Activated CD4-positive, alpha-beta T cell treated with anti-CD3 and anti-CD28 coated beads for 24 hours (primary cell): ENCODE measurements at places on chromosomes 1 and 21.

DNA sequence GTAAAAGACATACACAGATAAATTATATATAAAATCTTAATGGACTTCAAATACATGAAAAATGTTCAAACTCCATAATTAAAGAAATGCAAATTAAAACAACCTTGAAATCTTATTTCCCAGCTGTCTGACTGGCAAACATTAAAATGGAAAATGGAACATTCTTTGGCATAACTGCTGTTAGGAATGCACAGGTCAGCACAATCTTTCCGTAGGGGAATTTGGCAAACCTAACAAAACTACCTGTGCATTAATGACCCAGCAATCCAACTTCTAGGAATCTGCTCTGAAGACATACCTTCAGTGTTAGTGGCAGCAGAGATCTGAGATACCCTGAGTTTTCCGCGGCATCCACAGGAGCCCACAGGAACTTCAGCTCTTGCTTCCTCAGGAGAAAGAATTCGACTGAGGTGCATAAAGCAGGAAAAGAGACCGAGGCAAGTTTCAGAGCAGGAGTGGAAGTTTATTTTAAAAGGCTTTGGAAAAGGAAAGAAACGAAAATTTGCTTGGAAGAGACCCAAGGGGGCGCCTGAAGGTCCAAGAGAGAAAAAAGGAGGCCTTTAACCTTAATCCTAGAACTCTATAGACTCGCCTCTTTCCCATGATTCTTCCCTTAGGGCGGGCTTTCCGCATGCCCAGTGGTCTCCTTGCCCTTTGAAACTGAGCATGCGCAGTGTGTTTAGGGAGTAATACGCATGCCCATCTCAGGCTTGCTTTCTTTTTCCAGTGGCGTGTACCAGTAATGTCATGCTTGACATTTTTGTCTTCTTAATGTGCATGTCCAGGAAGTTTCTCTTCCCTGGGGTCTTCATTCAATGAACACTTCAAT lies 24.8 kb downstream of the LYPD8 start:
- no peak for DNase-seq

DNA sequence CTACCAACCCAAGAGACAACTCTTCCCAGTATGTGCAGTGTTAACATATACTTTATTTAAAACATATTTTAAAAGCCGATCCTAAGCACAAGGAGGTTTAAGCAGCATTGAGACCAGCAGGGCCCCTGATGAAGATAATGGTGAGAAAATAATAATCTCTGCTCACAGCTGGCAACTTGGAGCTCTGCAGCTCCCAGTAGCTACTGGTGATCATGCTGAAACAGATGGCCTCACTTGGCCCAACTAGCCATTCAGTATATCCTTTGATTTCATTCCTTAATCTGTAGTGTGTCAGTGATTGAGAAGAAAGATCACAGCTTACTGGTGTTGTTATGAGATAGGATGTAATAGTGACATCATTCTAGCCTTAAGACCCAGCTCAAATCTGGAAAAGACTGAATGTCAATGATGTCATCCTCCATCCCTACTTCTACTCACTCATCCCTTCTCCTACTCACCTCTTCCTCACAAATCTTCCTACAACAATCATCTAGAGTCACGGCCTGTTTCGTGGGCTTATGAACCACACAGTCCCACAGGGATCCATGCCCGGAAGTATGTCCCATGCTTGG lies 817.9 kb downstream of the PLA2G4A start:
- no peak for DNase-seq

DNA sequence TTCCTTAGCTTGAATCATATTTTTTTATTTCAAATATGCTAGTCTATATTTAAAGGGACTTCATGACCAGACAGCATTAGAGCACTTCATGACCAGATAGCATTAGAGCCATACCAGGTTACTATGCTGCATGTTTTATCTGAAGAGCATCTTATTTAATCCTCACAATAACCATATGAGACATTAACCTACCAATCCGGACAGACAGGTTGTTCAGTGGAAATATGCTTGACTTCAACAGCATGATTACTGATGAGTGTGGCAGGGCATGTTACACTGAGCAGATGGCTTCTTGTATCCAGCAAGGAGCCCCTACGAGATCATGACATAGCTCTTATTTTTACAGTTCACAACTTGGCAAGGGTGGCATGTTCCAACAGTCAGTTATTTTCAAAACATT lies 85.0 kb upstream of the KCTD3 start:
- DNase-seq = no peak

- DNase-seq = no peak
Observed at GRCh38 chr1:64479874-64480273, 9.9 kb downstream of the CACHD1 start.

DNA sequence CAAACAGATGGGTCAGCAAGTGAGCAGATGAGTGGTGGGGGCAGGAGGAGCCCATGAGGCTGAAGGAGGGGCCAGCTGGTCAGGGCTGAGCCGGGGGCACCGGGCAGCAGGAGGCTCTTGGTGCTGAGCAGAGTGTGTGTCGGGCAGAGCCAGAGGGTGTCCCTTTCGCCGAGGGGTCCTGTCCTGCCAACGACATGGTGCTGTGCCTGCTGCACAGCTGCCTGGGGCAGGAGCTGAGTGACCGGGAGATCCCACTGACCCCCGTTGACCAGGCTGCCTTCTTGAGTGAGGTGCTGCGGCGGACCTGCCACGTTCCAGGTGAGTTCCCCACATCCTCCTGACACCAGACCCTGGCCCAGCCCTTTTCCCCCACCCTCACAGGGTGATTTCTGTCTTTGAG lies 27.5 kb downstream of the HYI start:
- no peak for DNase-seq

- no peak for DNase-seq
Observed at GRCh38 chr1:47405697-47406096, 10.4 kb upstream of the FOXE3 start.

DNA sequence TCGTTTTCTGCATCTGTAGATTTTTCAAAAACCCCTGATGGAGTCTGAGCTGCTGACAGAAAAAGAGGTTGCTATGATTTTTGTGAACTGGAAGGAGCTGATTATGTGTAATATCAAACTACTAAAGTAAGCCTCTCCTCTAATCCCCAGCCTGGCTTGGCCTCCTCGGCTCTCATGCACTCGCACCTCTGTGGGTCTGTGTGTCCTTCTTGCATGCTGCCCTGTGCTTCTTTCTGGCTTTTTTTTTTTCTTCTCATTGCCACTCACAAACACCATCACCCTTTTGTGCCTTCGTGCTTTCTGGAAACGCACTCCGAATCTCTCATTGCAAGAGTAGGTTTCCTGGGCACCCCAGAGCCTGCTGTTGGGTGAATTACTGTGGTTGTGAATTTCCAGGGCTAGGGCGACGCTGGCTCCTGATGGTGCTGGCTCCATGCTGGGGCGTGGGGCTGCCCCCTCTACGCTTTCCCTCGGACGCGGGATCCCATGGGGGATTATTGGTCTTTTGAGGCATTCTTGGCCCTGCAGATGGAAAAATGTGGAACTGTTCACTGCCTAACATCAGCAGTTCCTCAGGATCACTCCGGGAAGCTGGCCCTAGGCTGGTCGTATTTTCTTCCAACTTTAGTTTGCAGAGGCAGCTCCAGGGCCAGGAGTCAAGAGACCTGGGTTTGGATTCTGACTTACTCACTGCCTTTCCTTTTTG lies 56.8 kb downstream of the ATP5PO start:
- no peak for DNase-seq

DNA sequence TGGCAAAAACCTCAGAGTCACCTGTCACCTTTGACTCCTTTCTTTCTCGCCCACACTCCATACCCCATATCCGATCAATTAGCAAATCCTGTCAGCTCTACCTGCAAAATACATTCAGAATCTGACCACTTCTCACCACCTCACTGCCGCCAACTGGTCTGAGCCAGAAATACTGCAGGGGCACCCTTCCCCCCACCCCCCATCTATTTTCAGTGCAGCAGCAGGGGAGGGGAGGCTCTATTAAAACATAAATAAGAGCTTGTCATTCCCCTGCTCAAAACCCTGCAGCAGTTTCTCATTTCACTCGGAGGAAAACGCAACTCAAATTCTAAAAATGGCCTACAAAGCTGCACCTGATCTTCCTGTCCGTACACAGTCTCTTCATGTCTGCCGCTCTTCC lies 3.9 kb downstream of the PKLR start:
- DNase-seq = no peak

GRCh38 chr21:43676391-43676790 lies 17.0 kb downstream of the RRP1B start:
- DNase-seq = no peak

DNA sequence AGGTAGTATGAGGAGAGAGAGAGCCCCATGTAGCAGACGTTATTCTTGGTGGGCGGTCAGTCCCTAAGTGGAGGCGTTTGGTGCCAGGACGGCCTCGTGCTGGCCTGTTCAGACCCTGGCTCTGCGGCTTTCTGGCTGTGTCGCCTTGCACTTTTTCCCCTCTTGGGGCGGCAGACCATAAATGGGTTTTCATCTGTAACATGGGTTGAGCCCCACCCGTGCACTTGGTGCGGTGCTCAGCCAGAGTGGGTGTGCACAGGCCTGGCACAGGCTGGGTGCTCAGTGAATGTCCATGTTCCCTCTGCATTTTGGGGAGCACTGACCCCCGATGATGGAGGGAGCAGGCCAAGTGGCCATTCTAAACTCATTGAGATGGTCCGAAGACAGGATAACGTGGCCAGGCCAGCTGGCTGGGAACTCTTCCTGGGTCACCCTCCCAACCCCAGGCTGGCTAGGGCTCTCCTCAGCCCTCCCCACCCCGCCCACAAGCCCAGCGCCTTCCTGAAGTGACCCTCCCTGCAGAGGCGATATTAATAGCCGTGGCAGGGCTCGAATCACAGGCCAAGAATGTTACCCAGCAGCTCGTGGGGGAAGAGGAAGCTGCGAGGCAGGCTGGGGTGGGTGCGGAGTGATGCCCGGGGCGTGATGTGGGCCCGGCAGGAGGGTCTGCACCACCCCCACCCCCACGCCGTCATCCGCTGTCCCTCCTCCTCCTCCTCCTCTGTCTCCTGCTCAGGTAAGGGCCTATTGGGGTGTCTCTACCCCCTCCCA lies 78.5 kb downstream of the ARHGEF10L start:
- no peak for DNase-seq

DNA sequence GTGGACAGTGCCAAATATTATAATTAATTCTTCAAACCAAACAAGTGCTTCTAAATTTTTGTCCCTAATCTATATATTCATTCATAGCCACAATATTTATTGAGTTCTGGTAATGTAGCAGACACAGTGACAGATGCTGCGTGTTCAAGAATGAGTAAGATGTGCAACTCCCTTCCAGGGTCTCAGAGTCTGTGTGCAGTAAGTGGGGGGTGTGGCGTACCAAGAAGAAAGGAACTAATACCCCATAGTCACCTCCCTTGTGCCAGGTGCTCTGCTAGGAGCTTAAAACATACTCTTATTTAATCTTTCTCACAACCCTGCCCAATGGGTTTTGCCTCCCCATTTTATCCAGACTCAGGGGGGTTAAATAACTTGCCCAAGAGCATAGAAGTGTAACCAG lies 358.7 kb downstream of the BARHL2 start:
- no peak for DNase-seq

DNA sequence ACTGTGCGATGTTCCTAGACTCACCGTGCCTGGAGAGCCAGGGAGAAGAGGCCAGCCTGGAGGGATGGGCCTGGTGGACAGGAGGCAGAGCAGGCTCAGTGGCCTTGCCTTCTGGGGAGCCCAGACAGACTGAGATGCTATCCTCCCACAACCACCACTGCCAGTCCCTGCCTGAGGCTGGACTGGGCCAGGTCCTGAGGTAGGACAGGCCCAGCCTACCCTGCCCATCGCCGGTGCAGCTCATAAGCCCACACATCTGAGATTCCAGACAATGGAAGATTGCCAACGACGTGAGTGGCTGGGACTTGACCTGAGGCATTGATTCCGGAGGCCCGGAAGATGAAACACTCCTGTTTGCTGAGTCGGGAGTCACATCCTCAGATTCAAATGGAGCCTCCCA lies 5.8 kb downstream of the CLEC20A start:
- no peak for DNase-seq
